ENCODE measurements at places on chromosomes 5 and 9.

DNA sequence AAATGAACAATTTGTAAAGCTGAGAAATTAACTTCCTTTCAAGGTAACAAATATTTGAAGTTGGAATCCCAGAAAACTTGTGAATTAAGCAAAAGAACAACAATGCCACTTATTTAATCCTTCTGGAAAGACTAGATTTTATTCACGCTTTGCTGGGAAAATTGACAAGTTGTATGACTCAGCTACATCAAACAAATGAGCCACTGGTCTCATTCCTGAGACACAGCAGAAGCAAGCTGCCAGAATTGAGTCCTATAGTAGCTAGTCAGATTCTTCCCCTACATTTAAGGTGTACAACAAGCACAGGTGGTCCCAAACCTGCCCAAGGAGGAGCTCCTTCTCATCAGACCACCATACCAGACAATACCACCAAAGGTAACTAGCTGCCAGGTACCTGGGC, 280.7 kb downstream of the SPOCK1 start:
- DNase-seq: no peak

DNA sequence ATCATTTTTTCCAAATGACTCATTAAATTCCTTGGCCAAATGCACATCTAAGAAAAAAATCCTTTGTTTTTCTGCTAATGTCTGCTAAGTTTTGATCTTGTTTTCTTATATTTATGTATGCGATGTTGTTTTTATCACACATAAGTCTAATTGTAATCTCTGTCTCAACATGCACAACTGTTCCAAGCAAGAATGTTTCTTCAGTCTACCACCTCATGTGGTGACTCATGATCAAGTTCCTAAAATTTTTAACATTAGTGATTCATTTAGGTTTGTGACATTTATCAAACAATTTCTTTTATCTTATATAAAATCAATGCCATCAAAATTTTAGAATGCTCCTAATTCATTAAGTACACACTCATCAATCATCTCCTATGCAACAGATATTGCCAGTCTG, 763.9 kb upstream of the FAM174A start:
- no peak for DNase-seq

DNA sequence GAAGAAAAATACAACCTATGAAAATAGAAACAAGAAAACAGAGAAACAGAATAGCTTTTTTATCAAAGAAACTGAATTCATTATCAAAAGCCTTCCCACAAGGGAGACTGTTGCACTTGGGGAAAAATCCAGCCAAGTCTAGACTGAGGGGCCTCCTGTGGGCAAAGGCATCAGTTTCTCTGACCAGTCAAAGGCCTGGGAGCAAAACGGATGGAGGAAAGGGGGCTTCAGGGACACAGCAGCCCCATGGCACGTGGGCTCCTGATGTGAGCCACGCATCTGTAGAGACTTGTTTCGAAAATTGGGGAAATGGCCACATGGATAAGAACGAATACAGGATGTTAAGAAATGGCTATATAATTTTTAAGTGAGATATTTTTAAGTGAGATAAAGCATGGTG, 21.1 kb downstream of the ZDHHC11B start:
- no peak for DNase-seq

DNA sequence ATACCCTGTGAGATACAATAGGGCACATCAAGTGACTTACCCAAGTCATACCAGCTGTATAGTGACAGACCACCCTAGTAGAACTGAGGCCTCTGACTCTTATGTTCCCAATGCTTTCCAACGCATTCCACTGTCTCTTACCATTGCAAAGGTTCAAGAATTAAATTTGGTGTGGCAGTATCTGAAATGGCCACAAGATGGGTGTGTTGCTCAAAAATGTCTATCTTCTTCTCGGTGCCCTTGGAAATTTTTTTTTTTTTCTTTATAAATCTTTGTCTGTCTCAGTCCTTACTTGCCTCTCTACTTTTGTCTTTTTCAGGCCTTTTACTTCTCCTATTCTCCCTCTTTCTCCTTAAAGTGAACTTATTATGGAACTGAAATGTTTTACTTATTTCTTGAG, 48.4 kb downstream of the GPR21 start:
- DNase-seq: peak; percentile 17

GRCh38 chr9:93127395-93127911, 6.6 kb downstream of the NINJ1 start:
- DNase-seq: no peak

GRCh38 chr5:83474161-83474796, 2.7 kb downstream of the VCAN start:
- DNase-seq: no peak

- DNase-seq: no peak
Measured at GRCh38 chr5:113230711-113231652, 203.8 kb downstream of the TSSK1B start.

DNA sequence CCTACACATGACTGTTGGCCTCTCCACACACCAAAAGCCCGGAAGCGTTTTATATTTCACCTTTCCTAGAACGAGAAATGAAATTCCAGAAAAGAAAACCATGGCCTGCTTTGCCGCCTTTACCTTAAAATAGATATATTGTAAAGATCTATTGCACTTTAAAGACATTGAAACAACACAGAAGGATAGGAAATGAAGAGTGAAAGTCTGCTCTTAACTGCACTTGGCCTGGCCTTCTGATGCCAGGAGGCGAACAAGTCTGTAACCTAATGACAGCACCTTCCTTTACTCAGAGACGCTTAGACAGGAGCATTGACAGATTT, 6.7 kb downstream of the PRDM6 start:
- no peak for DNase-seq

- DNase-seq: no peak
Measured at GRCh38 chr9:121123816-121124535, 49.2 kb downstream of the CNTRL start.

- DNase-seq: no peak
Measured at GRCh38 chr9:13616491-13617035, 337.1 kb upstream of the MPDZ start.

DNA sequence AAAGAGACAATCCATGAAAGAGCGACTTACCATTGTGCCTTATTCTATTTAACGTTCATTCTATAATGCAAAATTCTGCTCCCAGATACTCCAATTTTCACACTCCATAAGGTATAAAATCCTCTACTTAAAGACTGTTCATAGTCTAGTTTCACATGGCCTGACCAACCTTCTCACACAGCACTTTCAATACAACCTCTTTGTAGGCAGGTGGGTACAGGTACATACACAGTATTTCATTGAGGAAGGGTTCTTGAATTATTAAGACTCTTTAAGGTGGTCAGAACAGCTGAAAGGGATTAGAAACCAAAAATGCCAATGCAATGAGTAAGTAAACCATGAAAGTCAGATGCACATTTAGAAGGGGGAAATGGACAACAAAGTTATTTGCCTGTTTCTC, 352.0 kb downstream of the PARP8 start:
- no peak for DNase-seq

DNA sequence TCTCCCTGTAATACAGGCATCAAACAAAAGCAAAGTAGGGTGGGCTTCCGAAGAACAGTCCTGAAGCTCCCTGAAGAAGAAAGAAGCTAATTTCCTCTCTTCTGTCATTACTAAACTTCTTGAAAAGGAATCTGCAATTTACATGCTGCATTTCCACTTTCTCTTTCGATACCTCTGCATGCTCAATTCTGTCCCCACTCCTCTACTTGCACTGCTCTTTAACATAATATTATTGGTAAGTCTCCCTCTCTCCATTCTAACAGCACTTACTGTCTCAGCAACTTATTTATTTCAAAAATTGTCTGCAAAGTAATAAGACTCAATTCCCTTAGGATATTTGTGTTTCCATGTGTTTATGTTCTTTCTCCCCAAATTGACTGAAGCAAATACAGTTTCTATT, 3.9 kb upstream of the PLPP1 start:
- no peak for DNase-seq

GRCh38 chr5:102856389-102856777, 101.3 kb downstream of the PAM start:
- DNase-seq: no peak

DNA sequence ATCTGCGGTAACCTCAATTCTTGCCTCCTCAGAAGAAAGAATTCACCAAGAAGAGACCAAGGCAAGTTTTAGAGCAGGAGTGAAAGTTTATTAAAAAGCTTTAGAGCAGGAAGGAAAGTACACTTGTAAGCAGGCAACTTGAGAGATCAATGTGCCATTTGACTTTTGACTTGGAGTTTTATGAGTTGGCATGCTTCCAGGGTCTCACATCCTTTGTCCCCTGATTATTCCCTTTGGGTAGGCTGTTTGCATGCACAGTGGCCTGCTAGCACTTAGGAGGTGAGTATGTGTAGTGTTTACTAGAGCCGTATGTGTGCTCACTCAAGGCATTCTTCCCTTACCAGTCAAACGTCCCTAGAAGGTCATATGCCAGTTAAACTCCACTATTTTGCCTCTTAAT, 111.0 kb upstream of the RAI14 start:
- no peak for DNase-seq

- DNase-seq: no peak
Measured at GRCh38 chr5:87541676-87542075, 128.9 kb upstream of the CCNH start.

- no peak for DNase-seq
Measured at GRCh38 chr5:34626036-34626435, 30.1 kb upstream of the RAI14 start.

- DNase-seq: no peak
Measured at GRCh38 chr5:94218374-94218773, 400.0 kb downstream of the KIAA0825 start.

DNA sequence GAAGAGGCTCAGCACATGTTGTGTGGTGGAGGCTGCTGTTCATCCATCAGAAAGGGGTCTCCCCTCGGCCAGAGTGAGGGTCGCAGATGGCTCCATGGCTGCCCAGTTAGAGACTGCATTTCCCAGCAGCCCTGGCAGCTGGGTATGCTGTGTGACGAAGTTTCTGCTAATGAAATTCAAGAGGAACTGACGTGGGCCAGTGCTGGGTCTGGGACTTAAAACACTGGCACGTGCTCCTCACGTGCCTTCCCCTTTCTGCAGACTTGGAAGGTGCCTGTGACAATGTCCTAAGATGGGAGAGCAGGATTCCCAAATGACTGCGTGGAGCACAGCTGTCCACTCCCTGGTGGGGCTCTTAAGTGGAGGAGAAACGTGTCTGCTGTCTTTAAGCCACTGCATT, 114.5 kb upstream of the RAPGEF1 start:
- DNase-seq: no peak

GRCh38 chr9:114697951-114698351, 16.0 kb upstream of the TEX48 start:
- DNase-seq: no peak

DNA sequence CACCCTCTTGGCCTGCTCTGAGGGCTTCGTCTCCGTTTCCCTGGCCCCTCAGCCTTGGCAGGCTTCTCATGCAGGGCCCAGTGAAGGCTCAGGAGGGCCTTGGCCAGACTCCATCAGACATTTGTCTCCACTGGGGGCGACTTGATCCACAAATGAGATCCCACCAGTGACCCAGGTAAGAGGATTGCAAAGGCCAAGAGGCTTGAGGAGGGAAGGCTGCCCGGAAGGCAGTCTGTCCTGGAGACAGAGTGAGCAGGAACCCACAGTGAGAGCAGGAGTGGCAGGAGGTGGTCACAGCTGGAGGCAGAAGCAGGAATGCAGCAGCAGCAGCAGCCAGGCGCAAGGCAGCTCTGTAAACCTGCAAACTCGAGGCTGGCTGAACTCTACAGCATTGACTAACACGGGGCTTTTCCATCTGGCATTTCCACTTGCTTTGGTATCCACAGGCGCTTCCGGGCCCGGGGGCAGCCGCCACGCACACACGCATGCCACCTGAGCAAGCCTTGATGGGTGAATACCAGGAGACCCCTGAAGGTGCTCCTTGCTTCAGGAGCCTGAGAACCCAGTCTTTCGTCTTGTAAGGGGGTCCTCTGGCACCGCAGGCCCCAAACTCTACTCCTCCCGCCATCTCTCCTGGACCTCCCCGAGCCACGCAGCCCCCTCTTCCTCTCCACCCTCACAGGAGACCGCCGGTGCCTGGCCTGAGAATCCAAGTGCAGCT, 14.7 kb downstream of the MGAT1 start:
- no peak for DNase-seq

- DNase-seq: no peak
Measured at GRCh38 chr9:126523611-126524111, 90.1 kb upstream of the LMX1B start.

- DNase-seq: no peak
Measured at GRCh38 chr9:129886226-129887174, 51.2 kb downstream of the USP20 start.

DNA sequence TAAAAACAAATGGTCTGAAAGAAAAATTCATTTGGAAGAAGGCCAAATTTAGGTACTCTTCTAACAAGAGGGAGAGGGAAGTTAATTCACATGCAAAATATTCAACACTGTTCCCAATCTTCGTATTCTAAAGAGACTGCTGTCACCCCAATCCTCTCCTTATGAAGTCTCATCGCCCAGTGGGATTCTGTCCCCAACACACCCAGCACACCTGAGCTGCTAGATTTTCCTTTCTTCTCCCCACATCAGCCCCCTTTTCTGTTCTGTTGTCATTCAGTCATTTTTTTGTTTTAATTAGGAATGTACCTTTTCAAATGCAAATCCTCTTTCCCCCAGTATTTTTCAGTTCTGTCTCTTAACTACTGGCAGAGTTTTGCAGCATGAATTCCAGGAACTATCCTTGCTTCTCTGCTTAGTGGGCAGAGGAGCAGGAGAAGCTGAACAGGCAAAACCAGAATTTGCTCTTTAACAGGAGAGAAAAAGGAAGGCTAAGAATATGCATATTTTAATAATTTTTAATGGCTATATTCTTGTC, 366.9 kb downstream of the MAN2A1 start:
- no peak for DNase-seq

DNA sequence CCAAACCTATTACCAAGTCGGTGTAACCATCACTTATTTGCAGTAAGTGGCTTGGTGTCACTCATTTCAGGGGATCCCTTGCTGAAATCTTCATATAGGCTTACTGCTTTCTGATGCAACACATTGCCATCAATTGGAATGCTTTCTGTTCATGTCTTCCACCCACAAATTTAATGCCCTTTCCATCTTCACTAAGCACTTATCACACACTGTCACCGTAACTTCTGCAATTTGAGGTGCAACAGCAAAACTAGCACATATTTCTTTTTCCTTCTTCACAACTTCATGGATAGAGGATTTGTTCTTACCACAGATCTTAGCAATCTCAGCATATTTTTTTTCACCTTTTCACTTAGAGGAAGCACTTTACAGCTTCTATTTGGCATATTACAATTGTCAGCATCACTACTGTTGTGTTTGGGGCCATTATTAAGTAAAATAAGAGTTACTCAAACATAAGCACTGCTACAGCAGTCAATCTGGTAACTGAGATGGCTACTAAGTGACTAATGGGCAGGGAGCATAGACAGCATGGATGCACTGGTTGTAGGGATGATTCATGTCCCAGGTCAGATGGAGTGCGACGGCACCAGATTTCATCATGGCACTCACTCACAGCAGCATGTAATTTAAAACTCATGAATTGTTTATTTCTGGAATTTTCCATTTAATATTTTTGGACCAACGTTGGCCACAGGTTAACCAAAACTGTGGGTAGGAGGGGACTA, 70.1 kb downstream of the PIP5K1B start:
- no peak for DNase-seq

GRCh38 chr9:33750839-33751339, 44.5 kb upstream of the PRSS3 start:
- no peak for DNase-seq

GRCh38 chr5:78647838-78648358, 674 bp downstream of the LHFPL2 start:
- DNase-seq: no peak

- DNase-seq: no peak
Measured at GRCh38 chr9:133924453-133924852, 67.7 kb downstream of the VAV2 start.

All from CMK (cell line).